ENCODE measurements at places on chromosomes 4 and X.

DNA sequence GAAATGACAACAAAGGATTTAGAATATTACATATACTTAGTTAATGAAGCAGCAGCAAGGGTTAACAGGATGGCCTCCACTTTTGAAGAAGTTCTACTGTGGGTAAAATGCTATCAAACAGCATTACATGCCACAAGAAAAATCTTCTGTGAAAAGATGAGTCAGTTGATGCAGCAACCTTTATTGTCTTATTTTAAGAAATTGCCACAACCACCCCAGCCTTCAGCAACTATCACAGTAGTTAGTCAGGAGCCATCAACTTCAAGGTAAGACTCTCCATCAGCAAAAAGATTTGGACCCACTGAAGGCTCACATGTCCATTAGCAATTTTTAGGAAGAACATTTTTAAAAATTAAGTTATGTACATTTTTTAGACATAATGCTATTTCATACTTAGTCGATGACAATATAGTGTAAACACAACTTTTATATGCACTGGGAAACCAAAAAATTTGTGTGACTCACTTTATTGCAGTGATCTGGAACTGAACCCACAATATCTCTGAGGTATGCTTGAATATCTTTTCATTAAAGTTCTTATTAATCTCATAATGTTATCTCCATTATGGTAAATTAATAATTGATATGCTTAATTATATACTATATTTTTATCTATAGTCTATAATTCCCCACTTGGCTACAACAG, 81.2 kb downstream of the SPCS3 start:
- peak; percentile 8 for DNase-seq

DNA sequence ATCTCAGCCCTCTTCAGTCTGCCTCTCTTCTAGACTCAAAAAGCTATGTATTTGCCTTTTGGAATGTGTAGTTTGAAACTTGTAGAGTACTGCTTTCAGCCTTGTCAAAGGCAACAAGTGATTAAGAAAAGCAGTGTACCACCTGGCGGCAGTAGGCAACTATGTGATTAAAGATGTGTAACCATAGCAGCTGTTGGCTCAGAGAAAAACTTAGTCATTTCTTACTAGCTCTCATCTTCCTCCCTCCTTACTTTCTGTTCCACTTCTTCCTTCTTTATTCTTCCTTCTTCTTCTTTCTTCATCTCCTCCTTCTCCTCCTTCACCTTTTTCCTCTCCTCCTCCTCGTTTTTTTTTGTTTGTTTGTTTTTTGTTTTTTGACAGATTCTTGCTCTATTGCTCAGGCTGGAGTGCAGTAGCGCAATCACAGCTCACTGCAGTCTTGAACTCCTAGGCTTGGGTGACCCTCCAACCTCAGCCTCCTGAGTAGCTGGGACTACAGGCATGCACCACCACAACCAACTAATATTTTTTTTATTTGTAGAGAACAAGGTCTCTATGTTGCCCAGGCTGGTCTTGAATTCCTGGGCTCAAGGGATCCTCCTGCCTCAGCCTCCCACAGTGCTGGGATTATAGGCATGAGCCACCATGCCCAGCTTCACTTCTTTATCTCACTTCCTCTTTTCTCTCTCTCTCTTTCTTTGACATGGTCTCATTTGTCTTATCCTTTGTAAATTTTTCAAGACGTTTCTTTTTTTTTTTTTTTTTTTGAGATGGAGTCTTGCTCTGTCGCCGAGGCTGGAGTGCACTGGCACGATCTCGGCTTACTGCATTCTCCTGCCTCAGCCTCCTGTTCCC, 32.6 kb downstream of the ABHD18 start:
- DNase-seq = peak; percentile 24

GRCh38 chrX:119693996-119694451, 1.1 kb upstream of the SEPTIN6 start:
- no peak for DNase-seq

GRCh38 chrX:17743913-17744312, 6.6 kb downstream of the SCML1 start:
- no peak for DNase-seq

DNA sequence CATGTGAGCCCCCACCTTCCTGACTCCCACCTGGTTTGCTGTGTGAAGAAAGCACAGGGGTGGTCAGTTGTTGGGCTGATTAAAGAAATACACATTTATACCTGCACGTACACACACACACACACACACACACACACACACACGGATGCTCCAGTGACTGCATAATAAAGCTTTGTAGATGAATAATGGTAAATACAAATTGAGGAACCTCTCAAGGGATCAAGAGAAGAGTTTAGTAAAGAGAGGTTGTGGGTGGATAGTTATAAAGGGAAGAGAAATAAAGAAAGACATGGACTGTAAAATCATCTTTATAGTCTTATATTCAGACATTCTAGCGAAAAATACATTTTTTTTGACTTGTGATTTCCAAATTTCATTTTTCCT, 144.1 kb downstream of the MGST2 start:
- no peak for DNase-seq

Data from Panc1 (cell line).